ENCODE measurements at places on chromosomes 7 and 10.
A peak's percentile ranks its signal among the peaks of the same experiment; 100 is the strongest.

- no peak for DNase-seq
These were observed 88.4 kb downstream of the TACC2 start for GRCh38 chr10:122077311-122077875.

GRCh38 chr10:130756651-130757050 lies 554.9 kb downstream of the TCERG1L start:
- DNase-seq = no peak

DNA sequence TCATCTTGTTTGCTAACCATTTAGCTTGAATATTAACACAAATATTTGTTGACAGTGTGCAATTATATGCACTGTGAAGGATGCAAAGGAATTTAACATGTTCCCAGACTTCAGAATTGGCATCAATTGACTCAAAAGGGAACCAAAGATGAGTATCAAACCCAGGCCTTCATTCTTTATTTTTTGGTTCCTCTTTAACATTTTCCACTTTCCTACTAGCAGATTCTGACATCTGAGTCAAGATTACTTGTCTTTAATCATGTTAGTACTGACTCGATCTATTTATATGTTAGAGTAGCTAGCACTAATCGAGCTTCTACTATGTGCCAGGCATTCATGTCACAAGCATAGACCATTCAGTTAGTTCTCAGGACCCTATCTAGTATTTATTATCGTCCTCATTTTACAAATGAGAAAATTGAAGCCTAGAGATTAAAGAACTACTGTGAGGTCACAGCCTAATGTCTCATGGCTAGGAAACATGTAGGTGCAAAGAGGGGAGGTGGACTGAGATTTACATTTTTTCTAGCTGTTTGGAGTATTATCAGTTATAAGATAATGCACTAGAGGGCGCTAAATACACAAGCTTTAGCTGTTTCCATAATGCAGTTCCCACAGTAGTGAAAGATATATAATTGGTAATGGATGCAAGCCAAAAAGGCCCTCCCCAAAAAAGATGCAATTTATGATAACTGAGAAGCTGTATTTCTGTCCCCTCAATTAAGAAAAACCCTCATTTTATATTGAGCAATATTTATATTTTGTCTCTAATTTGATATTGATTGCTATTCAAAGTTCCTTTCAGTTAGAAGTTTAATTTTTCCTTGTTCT lies 32.9 kb upstream of the KMT2E start:
- DNase-seq = peak; percentile 72

DNA sequence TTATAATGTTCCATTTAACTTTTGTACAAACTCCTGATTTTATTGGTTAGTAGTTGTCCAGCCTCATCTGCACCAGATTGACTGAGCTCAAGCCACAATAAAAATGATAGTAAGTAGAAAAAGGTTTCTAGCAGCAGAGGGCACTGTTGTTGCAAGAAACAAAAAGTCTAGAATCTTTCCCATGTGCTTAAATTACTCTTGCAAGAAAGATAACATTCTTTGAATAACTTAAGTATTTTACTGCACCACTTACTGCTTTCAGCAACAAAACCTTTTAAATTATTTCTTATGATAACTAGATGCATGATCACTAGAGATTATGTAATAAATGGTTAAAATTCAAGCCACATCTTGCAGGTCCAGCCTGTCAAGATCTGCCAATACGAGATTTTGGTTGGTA lies 27.0 kb downstream of the LMOD2 start:
- peak; percentile 76 for DNase-seq

DNA sequence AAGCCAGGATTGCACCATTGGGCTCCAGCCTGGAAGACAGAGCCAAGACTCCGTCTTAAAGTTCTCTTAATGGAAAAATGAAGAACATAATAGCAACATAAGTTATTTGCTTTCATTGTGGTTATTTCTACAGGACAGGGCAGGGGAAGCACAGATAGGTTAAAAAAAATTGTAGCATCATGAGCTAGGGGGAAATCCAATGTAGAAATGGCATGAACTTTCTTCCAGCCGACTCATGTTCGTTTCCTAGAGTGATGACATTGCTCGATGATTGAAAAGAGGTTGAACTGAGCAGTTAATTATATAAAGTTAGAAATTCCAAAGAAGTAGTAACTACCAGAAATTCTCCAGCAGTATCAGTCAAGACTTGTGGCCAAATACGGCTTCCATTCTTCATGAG lies 64.9 kb downstream of the DAGLB start:
- no peak for DNase-seq

All from small intestine (tissue), 16 donors.